ENCODE measurements at places on chromosomes 16 and 17. TPM values are rescaled to one million over a fixed set of nuclear protein-coding genes. Genes with fewer than 3 reads are reported as not detected.

The DPEP3 gene
- total RNA-seq, result 1.0 TPM

The CCL4L2 gene
- total RNA-seq, result 8.4 TPM

The LCMT1 gene
- total RNA-seq, result 31.0 TPM

The CHD9NB gene
- 55.0 TPM for total RNA-seq

The CHP2 gene
- 0.20 TPM for total RNA-seq

The VAC14 gene
- 145 TPM for total RNA-seq

The SLC9A5 gene
- total RNA-seq, result 5.1 TPM

The ABCA10 gene
- total RNA-seq, result 2.8 TPM

The TMC8 gene
- total RNA-seq, result 31.1 TPM

The PDK2 gene
- 41.8 TPM for total RNA-seq
